ENCODE measurements at places on chromosomes 7 and 10.

DNA sequence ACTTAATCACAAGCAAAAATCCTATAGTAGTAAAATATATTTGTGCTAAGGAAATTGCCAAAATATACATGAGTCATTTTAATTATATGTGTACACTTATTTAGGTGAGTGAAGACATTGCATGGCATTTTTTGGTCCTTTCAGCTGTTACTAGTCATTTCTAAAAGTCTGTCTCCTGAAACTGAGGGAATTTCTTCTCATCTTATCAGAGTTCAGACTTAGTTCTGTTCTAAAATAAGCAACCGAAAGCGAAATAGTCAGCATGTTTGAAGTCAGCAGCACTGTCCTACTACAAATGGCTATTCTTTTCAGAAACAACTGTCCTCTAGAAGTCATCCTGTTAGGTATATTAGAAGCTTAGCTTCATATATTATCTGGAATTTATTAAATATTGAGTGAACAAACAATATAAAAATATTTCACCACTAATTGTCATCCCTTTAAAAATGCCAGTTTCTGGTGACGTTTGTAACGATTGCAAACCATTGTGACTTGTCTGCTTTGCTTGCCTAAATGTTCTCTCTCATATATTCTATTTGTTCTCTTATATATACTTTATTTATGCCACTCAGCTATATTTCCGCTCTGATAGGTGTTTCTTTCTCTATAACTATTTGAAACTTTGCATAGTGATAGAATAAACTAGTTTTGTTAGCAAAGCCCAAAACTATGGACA is 227.4 kb upstream of the KAT6B start:
- DNase-seq = no peak

- no peak for DNase-seq
Measured at GRCh38 chr10:79093658-79094411, 25.1 kb downstream of the ZMIZ1 start.

GRCh38 chr10:74343804-74344203 is 192.8 kb downstream of the ADK start:
- DNase-seq = no peak

DNA sequence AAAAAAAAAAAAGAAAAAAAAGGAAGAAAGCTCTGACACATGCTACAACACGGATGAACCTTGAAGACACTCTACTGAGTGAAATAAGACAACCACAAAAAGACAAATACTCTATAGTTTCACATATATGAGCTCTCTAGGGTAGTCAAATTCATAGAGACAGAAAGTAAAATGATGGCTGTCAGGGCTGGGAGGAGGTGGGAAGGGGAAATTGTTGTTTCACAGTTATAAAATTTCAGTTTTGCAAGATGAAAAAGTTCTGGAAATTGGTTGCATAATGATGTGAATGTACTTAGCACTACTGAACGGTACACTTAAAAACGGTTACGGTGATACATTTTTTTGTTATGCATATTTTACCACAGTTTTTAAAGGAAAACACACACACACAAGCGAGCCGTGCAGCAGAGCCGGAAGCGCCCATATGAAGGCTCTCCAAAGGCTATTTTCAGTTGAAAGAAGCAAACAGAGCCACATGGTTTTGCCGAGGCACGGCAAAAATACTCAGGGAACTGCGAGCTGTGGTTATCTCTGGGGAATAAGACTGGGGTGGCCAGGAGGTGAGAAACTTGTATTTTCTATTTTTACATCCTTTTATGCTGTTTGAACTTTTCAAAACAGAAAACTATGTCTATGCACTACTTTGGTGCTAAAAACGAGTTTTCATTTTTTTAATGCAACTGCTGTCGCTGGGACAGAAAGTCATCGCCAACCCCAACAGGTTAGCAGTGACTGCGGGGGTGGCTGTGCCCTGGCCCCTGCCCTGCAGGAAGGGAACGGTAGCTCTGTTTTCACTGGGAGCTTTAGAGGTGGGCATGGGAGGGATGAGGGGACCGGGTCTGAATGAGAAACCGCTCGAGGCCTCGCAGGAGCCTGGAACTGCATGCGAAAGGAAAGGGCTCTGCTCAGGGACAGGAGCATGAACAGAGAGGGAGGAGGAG is 132.9 kb downstream of the OAT start:
- DNase-seq = no peak

- DNase-seq = no peak
Measured at GRCh38 chr7:133958822-133959221, 168.3 kb upstream of the LRGUK start.

- no peak for DNase-seq
Measured at GRCh38 chr7:27141923-27142579, 1.4 kb downstream of the HOXA5 start.

- DNase-seq = no peak
Measured at GRCh38 chr7:74164985-74165456, 9.1 kb upstream of the EIF4H start.

DNA sequence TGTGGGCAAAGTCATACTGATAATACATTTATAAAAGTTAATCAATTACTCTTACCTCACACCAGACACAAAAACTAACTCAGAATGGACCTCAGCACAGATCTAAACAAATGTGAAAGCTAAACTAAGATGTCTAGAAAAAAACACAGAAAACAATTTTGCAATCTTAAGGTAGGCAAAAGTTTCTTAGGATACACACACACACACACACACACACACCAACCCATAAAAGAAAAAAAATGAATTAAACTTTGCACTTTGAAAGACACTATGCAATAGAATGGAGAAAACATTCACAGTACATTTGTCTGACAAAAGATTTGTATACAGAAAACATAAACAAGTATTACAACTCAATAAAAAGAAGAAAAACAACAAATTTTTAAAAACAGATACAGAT is 70.8 kb upstream of the ZNRF2 start:
- DNase-seq = no peak

- no peak for DNase-seq
Measured at GRCh38 chr7:36110584-36110983, 42.5 kb upstream of the EEPD1 start.

- no peak for DNase-seq
Measured at GRCh38 chr10:31197886-31198285, 121.1 kb upstream of the ZEB1 start.

GRCh38 chr7:40800771-40801170 is 666.0 kb downstream of the SUGCT start:
- DNase-seq = no peak

- no peak for DNase-seq
Measured at GRCh38 chr7:75715864-75716263, 22.9 kb downstream of the HIP1 start.

DNA sequence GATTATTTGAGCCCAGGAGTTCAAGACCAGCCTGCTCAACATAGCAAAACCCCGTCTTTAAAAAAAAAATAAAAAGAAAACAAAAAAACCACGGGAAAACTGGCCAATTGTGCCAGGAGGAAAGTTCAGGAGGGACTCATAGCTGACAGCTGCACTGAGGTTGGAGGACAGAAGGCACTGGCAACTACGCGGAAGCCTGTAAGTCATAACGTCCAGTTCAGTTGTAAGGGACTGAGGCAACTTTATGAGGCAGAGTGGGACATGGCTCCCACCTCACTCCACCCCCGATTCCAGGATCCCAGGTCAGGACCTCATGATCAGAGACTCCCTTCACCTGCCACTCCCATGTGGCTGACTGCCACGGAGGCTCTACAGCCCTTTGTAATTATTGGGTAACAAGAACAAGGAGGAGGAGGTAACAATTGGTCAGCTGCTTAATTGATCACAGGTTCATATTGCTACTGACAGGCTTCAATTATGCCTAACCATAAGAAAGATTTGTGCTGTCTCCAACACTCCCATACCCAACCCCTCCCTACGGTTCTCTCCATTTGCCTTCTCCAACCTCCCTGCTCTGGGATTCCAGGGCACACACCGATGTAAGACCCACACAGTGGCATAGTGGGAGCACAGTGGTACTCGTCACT is 1.9 kb upstream of the CCL24 start:
- no peak for DNase-seq

GRCh38 chr10:52644373-52645186 is 128.0 kb downstream of the MBL2 start:
- no peak for DNase-seq

DNA sequence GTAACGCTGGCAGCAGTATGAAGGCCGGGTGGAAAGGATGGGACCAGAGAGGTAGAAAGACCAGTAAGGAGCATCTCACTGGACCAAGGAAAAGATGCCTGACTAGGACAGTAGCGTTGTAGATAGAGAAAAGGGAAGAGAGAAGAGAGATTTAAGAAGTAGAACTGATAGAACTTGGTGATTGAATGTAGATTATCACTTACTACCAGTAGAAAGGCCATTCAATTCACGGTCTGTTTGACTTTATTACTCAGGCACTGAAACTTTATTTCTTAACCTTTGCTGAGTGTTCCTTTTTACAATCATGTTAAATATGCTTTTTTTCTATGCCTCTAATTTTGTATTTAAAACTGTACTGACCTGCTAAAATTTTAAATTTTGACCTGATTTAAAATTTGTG is 12.2 kb downstream of the MCU start:
- no peak for DNase-seq

DNA sequence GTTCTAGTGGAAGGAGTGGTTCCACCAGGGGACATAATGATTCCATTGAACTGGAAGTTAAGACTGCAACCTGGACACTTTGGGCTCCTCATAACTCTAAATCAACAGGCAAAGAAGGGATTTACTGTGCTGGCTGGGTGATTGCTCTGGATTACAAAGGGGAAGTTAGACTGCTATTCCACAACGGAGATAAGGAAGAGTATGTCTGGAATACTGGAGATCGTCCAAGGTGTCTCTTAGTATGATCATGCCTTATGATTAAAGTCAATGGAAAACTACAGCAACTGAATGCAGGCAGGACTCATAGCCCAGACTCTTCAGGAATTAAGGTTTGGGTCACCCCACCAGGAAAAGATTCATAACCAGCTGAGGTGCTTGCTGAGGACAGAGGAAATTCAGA is 310.6 kb upstream of the MGMT start:
- no peak for DNase-seq

DNA sequence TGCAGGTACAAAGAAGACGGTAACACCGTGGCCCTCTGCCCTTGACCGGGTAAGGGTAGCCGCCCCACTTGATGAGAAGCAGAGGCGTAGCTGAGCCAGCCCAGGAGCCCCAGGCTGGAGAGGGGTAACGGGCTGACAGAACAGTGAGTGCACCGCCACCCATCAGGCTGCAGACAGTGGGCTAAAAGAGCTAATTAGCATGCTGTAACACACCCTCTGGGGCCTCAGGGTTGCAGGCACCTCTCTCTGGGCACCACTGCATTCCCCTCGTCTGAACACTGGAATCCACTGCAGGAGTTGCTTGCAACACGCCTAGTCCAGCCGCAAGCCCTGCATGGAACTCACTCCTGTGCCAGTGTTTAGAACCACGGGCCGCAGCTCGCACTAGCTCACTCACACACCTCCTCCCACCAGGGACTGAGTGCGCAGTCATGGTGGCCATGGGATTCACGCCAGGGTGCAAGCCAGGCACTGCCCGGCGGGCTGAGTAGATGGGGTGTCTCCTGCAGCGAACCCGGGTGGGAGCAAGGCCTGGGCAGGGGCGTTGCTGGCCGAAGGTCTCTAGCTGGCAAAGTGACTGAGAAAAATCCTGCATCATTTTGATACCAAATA is 36.1 kb downstream of the AGMO start:
- no peak for DNase-seq

DNA sequence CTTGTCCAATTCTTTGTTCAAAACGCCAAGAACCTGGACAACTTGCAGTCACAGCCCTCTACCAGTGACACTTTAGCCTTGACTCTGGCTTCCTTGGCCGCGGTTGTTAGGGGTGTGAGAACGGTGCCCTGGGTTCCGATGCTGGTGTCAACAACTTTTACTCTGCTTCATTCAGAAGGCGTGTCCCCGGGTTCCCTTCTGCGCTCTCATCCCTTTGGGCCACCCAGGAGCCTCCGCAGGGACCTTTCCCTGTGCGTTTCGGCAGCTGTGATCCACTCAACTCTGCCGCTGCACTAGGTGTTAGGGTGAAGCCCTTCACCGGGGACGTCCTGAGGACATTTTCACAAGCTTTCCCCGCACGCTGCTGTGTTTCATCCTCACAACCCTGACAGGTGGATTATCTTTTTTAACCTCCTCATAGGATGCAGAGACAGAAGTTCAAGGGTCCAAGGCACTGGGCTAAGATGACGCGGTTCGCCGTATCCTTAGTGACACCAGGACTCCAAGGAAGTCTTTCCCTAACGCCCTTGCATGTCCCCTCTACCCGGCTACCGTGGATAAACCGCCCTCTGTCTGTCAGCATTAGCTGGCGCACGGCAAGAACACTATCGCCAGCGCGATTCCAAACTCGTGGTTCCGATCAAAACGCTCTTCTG is 133.5 kb upstream of the SHH start:
- DNase-seq = no peak

- DNase-seq = no peak
Measured at GRCh38 chr7:34837801-34838201, 179.8 kb downstream of the NPSR1 start.

DNA sequence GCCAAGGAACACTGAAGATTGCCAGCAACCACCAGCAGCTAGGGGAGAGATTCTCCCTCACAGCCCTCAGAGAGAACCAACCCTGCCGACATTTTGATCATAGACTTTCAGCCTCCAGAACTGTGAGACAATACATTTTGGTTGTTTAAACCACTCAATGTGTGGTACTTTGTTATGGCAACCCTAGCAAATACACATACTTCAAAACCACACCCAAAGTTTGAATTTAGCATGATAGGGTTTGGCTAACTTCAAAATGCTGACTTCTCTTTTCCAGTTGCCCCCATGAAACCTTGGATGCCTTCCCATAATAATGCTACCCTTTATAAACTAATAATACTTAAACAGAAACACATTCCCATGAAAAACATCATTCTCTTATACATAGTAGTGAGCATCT is 149.8 kb downstream of the DGKI start:
- no peak for DNase-seq

- DNase-seq = no peak
Measured at GRCh38 chr7:19209166-19209696, 64.0 kb upstream of the FERD3L start.

GRCh38 chr7:133602291-133602690 is 349.4 kb downstream of the EXOC4 start:
- no peak for DNase-seq

DNA sequence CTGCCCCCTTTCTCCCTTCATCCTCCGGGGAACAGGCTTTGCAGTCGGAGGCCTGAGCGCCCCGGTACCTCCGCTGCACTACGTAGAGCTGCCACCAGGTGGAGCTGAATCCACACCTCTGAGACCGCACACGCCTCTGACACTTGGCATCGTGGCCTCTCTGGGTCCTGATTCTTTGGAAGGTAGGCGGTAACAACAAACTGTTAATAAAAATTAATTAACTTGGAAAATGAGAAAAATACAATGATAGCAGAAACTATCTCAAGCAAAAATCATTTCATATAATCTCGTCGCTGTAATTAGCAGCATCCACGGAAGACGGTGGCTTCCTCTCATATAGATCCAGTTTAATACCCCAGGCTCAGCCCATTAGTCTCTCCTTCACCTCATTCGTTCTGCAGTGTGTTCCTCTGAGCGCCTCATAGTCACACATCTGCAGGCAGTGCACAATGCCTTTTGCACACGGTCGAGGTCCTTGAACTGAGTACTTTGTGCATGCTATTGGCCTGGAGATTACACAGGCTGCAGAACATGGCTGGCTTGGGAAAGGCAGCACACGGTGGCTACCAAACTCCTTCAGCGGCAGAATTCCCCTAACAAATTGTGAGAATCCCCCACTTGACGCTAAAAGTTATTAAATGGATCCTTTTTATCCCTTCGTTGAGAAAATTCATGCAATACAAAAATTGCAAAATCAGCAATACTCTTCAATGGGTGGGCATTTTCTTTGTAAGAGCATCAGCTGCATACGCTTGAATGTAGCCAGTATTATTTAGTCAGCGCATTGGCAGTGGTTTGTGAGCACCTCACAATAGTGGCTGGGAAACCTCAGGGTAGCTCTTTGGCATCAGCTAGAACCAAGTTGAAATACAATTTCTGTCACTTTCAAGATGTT is 18.7 kb downstream of the OR9A2 start:
- peak; percentile 76 for DNase-seq
